Activated CD4-positive, alpha-beta T cell treated with anti-CD3 and anti-CD28 coated beads, Interleukin-2, amount 50 U/mL, for 4 hours (primary cell): ENCODE measurements at places on chromosomes 7 and 10.

- DNase-seq, result no peak
These were observed 43.7 kb upstream of the FAM180A start for GRCh38 chr7:135792363-135792668.

- DNase-seq, result no peak
These were observed 15.2 kb upstream of the FBXW4 start for GRCh38 chr10:101710059-101710695.

DNA sequence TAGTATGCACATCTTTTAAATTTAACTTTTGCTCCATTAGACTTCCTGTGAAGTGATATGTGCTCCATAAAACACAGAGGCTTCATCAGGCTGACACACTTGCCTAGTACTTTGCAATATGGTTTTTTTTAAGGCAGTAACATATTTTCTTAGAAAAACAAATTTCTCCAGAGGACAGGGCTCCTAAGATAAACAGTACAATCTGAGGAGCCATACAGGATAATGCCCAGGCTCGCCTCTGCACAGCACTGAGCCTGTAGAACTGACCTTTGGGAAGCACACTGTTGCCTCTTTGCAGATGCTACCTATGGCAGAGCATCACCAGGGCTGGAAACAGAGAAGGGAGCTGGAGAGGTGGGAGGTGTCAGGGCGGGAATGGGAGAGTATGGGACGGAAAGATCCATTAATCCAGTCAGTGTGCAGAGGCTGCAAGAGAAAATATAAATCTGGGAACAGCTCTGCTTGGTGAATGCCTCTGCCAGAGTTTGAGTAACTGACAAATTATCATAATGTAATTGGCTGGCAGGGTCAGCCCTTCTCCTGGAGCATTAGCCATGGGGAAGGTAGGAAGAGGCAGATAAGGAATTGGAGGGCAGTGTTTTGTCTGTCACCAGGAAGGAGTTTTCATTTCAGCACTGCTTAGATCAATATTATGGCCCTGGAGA is 132.3 kb downstream of the CREB5 start:
- no peak for DNase-seq

- DNase-seq, result no peak
These were observed 752 bp downstream of the THSD7A start for GRCh38 chr7:11831156-11831735.

- DNase-seq, result no peak
These were observed 112.8 kb upstream of the KCND2 start for GRCh38 chr7:120160166-120160565.

- DNase-seq, result no peak
These were observed 39.0 kb downstream of the PPP1R3C start for GRCh38 chr10:91593834-91594233.

DNA sequence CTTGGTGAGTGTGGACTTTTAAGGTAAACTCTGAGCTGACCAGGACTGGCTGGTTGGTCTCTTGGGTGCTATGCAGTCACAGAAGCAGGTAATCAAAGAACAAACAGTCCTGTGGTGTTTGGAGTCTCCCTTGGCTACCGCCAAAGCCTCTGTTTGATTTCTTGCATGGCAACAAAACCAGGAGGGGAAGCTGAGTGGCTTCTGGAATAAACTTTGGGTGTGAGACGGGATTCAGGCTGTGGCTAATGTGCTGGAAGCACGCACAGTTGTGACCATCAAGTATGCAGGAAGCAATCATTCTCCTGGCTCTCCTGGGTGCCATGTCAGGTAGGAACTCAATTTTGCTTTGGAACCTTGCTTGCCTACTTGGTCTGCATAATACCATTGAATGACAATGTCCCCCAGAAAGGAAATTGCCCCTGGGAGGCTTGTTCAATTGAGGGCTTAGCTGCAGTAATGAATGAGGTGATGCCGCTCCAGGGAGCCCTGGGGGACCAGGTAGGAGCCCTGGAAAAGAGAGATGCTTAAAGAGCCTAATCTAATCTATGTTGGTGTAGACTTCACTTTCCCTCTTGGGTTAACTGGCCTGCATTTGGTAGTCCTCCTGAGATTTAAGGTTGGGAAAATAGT is at the start of gene CDHR3:
Gene CDHR3 (plus strand): TSS at position 227 of the 630 bp plus-strand sequence. CDS start 55 bp downstream, at position 282.
- no peak for DNase-seq

DNA sequence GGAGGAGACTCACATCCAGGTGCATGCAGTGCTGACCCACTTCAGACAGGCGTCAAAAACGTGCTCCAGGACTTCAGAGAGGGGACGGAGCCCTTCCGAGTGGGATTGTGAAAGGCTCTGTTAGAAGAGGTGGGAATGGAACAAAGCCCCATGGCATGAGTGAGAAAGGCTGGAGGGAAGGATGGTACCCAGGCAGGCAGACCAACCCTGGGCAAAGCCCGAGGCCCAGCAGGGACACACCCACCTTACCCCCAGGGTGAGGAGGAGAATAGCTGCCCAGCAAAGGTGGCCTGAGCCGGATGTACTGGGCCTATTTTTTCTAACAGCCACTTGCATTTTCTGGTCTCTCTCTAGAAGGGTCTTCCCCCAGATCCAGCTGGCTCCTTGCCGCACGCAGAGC is 14.8 kb downstream of the CHAT start:
- no peak for DNase-seq

GRCh38 chr10:72245949-72246525 is 27.7 kb upstream of the DDIT4 start:
- DNase-seq, result no peak

- DNase-seq, result no peak
These were observed 33.2 kb downstream of the FRMPD2 start for GRCh38 chr10:48241332-48241731.

- DNase-seq, result peak; percentile 56
These were observed 473 bp downstream of the ADCK2 start for GRCh38 chr7:140673063-140673773.

GRCh38 chr7:120504386-120504785 is 231.4 kb downstream of the KCND2 start:
- DNase-seq, result no peak

- no peak for DNase-seq
These were observed 11.0 kb upstream of the ZNF107 start for GRCh38 chr7:64654796-64655548.
